ENCODE measurements at places on chromosomes 12 and 14. TPM values are rescaled to one million over a fixed set of nuclear protein-coding genes. Genes with fewer than 3 reads are reported as not detected.

Gene ZFYVE26
- 19.9 TPM for total RNA-seq

GRCh38 chr12:59834659-59835474 is 239.0 kb downstream of the SLC16A7 start:
- DNase-seq, result no peak

DNA sequence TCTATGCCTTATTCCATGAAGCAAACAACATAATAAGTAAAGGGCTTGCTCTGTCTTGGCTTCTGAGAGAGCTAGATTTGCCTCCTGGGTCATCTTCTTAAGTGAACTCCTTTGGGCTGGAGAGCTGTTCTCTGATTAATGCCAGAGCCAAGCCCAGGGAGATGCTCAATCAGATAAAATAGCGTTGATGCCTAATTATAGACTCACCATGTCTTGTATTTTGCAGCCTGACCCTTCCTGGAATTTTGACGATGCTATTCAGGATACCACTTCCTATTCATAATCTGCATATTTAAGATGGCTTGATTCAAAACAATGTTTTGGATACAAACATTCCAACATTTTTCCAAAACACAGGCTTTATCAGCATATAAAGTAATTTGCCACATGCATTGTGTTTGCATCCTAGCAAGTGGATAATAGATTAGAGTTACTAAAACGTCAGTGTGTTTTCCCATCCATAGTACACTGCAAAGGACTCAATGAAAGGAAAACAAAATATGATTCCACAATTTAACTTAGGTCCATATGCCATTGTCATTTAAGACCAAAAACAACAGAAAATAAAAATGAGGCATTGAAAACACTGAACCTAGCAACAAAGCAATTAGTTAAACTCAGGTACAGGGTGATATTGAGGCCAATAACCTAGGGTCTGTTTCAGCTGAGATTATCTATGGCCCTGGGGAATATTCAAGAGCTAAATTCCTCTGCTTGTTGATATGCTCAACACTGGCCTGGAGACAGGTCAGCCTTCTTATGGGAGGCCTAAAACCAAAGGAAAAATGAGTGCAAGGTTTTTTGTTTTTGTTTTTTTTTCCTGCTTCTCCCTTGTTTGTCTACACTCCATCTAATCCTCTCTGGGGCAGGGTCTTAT is 184.2 kb upstream of the FOXN3 start:
- no peak for DNase-seq

Gene E2F7
- 0.95 TPM for total RNA-seq

Gene RAPGEF3
- total RNA-seq, result 8.5 TPM

DNA sequence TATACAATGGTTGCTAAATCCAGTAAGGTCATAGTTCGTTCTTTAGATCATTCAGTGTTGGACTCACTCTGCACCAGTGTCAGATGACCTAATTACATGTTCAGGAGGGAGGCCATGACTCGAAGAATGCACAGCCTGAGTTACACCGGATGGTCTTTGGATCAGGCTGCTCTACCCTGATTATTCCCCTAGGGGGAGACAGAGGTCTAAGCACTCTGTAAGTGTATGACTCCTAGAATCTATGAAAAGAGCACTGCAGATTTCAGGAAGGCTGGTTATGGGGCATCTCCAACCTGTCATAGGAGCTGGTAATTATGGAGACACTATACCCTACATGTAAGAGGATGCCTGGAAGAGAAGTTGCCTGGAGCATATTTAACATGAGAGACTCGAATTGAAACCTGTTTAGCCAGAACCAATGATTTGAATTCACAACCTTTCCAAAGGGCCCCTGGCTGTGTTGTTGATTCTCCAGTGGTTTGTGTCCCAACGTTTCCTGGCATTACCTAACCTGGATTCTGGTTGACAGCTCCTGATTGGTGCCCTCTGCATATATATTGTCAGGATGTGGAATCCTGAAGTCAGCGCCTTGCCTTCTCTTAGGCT is at the start of gene MUCL1:
Gene MUCL1 (plus strand): TSS at position 584 of the 606 bp plus-strand sequence. CDS start 67 bp downstream, outside the sequence.
- DNase-seq, result peak; percentile 49

DNA sequence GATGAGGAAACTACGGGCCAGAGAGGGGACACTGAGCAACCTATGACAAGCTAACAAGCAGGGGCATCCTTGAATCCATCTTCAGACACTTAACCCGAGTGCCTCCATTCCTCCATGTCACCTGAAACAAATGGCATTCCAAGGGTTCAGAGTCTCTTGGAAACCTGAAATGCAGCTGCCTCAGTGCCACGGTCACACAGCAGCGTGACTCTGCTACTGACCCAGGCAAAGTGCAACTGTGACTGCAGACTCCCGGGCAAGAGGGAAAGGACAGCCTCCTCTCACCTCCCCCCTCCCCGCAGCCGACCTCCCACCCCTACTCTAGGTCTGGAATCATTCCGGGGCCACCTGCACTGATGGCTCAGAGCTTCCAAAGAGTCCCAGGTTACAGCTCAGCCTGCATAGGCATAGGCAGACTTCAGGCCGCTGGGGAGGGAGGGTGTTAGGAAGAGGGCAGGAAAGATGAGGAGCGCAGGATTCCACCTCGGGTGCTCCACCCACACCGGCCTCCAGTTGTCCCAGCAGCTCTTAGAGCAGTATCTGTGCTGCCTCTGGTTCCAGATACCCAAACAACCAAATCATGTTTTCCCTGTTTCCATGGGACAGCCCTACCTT is 53.2 kb downstream of the KCNK10 start:
- peak; percentile 46 for DNase-seq

DNA sequence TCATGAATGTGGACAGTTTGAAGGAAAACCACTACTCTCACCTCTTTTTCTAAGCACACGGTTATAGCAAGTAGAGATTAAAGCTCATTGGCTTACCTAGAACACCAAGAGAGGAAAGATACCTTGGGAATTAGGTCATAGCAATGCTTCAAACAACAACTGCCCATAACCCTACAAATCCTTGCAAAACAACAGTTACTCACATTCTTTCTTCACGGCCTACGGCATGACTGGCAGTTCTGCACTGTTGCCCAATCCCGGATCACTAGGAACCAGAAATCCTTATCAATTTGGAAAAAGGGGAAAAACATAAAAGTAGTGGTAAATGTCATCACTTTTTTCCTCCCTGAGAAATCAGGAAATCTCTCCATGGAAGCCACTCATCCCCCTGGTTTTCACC is 9.6 kb upstream of the ISM2 start:
- DNase-seq, result no peak

Gene LTB4R
- 2.9 TPM for total RNA-seq

DNA sequence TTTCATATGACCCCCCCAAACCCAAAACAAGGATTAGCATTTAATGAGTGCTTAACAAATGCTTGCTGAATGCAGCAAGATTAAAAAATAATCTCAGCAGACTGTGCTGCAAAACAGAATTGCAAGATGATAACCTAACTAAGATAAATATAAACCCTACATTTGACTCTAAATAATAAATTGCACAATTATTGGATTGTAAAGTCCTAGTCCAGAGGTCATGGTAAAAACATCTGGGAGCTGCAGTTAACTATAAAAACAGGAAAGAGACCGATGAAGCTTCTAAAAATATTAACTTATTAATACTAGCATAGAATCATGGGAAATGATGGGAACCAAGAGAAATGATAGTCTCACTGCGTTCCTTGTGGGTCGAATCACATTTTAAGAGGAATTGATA is 37.2 kb downstream of the TSHR start:
- DNase-seq, result no peak

Data from left colon (tissue), 2 donors.